ENCODE measurements at places on chromosomes 13 and 19.
A peak's percentile ranks its signal among the peaks of the same experiment; 100 is the strongest.

DNA sequence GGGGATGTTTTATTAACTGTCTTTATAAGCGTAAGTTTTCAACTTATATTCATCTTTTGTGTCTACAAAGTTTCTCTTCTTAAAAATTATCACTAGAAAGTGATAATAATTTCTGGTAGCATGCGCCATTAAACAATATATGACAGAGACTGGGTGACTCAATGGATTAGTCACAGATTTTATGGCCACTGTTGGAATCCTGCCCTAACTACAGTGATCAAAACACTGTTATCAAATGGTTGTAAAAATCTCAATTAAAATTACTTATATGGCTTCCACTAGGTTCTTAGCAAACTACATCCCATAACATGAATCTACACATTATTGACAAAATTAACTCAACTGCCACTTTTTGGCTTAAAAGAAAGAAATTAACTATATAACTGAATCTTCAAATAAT lies 350.0 kb downstream of the DACH1 start:
- DNase-seq, result no peak

DNA sequence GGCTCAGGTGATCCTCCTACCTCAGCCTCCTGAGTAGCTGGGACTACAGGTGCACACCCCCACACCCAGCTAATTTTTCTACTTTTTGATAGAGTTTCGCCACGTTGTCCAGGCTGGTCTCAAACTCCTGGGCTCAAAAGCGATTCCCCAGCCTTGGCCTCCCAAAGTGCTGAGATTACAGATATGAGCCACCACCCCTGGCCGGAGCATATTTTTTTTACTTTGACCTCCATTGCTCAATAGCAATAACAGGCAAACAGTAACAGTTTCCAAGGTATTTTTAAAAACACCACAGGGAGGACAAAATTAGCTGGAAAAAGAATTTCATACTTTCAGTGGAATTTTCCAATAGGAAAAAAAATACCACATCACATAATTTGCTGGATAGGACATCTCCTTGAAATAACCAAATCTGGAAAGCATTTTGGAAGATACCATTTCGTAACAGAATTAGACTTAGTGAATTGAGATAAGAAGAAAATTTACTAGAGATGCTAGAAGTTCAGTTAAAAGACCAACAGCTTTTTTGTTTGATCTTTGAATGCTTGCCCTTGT lies 5.2 kb downstream of the DUXA start:
- no peak for DNase-seq

DNA sequence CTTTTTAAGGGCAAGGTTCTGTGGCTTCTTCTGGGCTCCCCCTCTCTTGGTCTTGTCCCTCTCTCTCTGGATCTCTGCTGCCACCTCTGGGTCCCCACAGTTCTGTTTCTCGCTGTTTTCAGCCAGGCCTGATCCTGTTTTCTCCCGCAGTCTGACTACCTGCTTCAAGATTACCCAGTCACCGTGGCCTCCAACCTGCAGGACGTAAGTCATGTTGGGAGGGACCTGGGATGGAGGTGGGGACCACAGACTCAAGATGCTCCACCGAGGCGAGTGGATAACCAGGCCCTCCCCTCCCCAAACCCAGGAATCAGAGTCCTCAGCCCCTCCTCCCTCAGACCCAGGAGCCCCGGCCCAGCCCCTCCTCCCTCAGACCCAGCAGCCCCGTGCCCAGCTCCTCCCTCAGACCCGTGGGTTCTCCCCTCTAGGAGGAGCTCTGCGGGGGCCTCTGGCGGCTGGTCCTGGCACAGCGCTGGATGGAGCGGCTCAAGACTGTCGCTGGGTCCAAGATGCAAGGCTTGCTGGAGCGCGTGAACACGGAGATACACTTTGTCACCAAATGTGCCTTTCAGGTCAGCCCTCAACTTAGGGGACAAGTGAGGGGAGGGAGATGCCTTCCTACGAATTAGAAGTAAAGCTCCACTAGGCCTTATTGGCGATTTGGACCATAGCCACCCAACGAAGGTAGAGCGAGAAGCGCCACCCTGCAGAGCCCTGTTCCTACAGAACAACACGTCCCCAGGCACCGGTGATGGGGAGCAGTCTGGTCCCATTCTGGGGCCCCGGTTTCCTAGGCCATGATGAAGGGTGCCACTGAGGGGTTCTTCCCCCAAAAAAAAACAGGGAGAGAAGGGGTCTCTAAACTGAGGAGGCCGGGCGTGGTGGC lies 2.2 kb downstream of the FLT3LG start:
- no peak for DNase-seq

- DNase-seq, result no peak
These were observed 16.3 kb downstream of the S1PR2 start for GRCh38 chr19:10214784-10215183.

DNA sequence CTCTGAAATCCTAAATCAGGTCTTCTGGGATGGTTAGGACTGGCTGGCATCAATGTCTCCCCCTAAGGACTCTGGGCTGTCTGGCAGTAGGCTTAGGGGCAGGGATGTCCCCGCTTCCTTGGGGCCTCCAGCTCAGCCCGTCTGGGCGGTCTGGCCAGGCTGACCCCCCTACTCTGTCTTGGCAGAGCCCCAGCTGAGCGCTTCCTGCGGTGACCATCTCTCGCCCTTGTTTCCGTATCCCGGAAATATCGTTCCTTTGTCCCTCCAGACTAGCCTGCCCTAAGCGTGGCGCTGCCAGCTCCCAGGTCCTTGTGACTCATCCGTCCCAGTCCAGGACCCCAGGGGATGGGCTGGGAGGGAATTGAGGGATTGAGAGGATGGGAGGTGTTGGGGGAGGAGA lies 11.3 kb downstream of the GTPBP3 start:
- no peak for DNase-seq

- no peak for DNase-seq
These were observed 3.8 kb downstream of the COMMD6 start for GRCh38 chr13:75533861-75534260.

DNA sequence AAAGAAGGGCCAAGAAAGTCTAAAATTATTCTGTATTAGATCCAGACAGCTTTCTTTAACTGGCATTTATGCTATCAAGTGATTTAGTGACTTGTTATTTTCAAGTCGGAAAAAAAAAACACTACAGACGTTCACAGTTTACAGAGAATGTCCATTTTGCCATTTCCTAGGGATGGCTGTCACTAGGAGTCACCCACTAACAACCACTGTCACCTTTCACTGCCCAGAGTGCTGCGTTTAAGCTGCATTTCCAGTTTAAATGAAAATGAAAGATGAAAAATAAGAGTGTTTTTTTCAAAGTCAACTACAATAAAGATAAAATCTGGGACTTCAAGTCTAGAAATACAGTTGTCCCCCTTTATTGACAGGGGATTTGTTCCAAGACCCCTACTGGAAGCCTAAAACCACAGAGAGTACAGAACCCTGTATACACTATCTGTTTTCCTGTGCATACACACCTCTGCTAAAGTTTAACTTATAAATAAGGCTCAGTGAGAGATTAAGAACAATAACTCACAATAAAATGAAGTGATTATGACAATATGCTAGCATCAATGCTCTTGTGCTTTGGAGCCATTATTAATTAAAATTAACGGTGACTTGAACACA lies 112.5 kb downstream of the SACS start:
- DNase-seq, result no peak

DNA sequence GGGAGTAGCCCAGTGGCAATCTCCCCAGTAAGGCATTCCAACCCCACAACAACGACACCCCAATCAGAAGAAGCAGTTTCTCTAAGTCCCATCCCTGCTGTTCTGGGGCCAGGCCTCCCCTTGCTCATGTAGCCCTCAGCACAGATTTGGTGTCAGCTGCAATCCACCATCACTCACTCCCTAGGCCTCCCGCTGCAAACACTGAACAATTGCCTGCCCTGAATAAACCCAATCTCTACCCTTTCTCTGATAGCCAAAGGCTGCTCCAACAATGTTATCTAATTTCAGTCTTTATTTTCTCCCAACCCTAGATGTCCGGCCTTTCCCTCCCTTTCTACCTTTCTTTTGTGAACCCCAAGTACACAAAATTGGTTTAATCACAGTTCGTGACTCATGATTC lies 5.6 kb upstream of the SOX21 start:
- DNase-seq, result no peak

DNA sequence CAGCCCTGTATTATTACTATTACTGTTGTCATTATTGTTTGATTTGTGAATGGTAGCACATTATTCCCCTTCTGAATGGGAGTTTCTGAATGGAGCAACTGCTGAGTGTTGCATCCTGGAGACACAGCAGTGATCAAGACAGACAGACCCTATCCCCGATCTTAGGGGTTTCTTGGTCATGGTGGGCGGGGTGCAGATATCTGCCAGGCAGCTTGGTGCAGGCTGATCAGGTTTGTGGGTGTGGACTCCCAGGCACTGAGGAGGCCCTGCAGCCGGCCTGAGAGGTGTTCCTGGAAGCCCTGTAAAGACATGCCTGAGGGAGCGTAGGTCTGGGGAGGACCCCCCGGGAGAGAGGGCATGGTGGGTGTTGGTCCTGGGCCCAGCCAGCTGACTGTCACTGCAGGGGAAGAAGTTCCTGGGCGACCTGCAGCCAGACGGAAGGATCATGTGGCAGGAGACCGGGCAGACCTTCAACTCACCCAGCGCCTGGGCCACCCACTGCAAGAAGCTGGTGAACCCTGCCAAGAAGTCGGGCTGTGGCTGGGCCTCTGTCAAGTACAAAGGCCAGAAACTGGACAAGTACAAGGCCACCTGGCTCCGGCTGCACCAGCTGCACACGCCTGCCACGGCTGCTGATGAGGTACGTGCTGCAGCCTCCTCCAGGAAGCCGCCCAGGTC lies 2.1 kb downstream of the MPND start:
- no peak for DNase-seq

- DNase-seq, result peak; percentile 4
These were observed 22.2 kb upstream of the ZNF100 start for GRCh38 chr19:21789466-21790085.

- peak; percentile 9 for DNase-seq
These were observed 4.2 kb upstream of the ZIC2 start for GRCh38 chr13:99977334-99977911.

- DNase-seq, result no peak
These were observed 10.0 kb downstream of the MEGF8 start for GRCh38 chr19:42335374-42335936.

GRCh38 chr19:8357007-8357521 lies 6.9 kb upstream of the ANGPTL4 start:
- no peak for DNase-seq

- no peak for DNase-seq
These were observed 52.8 kb downstream of the ZNF823 start for GRCh38 chr19:11685676-11686650.

DNA sequence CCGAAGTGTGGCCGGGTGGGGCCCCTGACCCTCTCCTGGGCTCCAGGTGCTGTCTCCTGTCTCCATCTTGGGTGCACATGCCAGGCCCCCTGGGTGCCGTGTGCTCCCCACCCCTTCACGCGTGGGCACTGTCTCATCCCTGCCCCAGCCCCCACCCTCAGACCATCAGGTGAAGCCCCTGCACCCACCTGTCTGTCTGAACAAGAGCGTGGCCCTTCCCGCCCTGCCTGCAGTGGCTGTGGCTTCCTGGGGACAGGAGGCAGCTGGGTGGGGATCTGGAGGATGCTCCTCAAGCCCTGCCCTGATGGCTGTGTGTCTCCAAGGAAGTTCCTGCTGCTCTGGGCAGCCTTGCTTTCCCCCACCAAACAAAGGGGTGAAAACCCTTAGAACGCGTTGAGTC lies 2.2 kb downstream of the PRR22 start:
- DNase-seq, result no peak

DNA sequence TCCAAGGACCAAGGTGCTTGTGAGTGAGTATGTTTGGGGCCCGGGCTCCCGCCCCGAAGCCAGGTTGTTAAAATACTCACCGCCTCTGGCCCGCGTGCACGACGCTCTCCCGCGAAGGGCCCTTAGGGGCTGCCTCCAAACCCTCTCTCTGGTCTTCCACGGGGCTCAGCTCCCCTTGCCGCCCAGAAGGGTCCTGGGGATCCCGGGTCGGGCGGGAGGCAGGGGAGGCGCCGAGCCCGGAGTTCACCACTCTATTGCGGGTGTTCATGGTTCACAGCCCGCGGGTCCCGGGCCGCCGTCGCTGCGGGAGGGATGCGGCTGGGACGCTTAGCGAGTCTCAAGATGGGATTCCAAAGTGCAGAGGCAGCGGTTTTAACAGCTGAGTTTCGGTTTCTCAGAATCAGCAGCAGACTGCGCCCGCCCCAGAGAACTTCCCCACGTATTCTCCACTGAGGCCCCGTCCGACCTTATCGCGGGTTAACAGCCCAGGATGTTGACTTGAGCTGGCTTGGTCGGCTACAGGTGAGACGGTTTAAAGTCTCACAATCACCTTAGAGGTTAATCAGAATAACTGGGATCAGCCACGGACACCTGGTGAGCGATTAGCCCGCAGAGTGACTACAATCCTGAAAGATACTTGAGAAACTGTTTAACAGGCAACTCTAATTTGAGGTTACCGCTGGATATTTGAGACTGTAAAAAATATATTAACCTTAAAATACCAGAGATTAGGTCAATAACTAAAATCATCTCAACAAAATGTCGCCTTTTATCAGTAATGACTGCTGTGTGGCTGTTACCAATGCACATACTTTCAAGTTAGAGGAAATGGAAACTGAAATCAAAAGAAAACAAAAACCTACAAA lies at the start of gene EPSTI1:
EPSTI1 (minus strand) TSS at position 344 of the 866 bp plus-strand sequence; CDS start at position 268, 76 bp downstream.
- DNase-seq, result peak; percentile 86

DNA sequence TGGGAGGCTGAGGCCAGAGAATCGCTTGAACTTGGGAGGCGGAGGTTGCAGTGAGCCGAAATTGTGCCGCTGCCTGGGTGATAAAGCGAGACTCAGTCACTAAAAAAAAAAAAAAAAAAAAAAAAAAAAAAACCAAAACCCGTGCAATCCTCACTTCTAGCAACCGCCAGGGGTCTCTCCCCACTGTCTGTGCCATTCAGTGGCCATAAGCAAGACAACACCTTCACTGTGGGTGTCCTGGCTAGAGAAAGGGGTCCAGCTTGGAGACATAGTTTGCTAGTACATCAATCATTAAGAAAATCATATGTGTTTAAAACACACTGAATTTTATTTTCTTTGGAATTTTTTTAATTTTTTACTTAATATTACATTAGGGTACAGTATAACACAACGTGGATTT lies 68.2 kb downstream of the RASL11A start:
- no peak for DNase-seq

DNA sequence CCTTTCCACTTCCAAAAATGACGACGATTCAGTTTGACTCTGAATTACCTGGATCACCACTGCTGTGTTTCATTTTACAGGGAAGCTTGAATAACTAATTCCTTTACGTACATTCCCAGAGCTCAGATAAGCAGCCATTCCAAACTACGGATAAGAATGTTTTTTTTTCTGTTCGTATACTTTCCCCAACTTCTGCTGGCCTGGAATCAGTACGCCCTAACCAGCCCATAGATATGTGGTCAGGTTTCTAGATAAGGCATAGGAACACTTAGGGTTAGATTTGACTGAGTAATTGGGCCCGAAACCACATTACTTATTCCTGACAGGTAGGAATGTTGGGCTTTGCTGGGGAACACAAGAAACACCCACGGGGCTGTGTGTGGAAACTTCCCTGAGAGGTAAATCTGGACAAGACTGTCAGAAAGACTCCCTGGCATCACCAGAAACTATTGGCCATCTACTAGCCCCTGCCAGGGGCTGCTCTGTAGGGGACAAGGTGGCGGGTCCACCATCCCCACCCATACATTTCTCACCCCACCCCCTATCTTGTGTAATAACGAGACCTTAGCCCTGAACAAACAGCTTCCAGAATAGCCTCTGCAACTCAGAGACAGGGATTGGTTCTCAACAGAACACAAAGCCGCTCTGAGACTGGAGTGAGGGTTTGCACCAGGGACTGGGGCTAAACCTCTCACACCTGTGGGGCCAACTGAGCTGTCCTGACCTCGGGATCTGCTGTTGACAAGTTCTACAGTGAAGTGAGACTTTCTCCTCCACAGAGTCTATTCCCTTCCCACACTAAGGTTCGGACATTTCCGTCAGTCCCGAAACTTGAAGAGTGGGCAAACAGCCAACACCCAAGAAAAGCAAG lies 15.6 kb downstream of the RHPN2 start:
- no peak for DNase-seq
